ENCODE measurements at places on chromosomes 3 and 15.

GRCh38 chr15:67103432-67103831 is 38.0 kb downstream of the SMAD3 start:
- no peak for DNase-seq

GRCh38 chr15:25862472-25863110 is 536 bp downstream of the ATP10A start:
- peak; percentile 56 for DNase-seq

- DNase-seq: no peak
Observed at GRCh38 chr3:177123822-177124221, 73.5 kb downstream of the TBL1XR1 start.

DNA sequence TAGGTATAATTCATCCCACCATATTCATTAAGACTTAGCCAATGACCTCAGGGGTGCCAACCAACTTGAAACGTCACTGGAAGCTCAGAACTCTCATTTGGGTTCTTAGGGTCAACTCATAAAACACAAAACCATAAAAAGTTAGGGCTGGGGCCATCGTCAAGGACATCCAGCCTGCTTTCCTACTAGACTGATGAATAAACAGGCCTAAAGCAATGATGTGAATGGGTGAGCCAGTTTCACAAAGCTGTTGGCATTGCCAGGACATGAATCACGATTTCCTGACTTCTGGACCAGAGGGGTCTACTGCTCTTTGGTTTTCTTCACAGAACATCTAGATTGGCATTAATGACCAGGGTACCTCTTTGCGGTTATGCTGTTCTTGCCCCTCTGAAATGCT is 64.7 kb downstream of the EOMES start:
- DNase-seq: no peak

GRCh38 chr3:187808527-187808895 is 63.2 kb upstream of the BCL6 start:
- no peak for DNase-seq

- DNase-seq: no peak
Observed at GRCh38 chr3:38827791-38828190, 11.8 kb upstream of the SCN10A start.

DNA sequence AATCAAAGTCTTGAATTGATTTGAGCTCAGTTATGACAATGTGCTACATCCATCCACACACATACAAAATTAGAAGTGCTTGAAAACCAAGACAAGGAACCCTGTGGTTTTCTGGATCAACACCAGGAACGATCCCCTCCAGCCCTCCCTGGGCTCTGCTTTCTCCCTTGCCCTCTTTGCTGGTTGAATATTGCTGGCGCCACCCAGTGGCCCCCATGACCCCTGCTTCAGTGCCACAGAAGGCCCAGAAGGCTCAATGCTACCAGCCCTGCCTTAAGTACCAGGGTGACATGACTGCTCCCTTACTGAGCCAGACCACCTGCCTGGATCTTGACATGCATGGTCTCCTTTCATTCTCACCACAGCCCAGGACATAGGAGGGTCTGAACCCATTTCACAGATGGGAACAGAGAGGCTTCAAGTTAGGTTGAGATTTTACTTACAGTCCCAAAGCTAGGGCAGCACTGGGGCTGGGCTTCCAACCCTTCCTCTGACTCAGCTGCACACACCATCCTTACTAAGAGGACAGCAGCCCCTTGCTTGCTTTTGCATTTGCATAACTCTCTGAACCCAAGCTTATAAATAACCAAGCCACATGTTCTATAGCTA is 15.0 kb downstream of the IL12A start:
- DNase-seq: no peak

DNA sequence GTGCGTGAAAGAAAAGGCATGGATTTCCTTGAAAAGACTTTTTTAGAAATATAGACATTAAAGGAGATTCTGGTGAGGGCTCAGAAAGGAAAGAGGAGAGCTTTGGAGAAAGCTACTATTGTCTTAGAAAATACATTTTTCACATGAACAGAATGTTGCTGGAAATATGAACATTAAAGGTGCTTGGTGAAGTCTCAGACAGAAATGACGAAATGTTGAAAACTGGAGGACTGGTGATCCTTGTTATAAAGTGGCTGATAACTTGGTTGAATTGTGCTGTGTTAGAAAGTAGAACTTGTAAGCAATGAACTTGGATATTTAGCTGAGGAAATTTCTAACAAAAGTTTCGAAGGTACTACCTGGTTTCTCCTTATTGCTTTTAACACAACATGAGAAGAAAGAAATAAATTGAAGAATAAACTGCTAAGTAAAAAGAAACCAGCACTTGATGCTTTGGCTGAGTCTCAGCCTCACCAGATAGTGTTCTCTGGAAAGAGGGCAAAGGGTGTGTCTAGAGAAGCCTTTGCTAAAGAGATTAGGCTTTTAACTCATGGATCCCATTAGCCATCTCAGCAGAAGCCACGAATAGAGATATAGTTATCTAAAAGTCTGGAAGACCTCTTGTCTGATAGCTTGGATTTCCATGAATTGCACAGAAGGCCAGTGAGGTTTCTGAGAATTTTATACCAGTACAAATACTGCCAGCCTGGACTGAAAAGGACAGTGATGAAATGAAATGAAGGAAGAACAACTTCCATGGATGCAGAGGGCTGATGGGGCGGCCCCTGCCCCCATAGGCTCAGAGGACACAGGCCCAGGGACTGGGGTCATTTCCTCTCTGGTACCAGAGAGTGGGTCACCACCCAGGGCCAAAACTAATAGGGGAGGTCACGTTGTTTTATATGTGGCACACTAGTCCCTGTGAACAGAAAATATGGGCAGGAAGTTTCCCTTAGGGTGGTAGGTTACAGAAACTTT is 91.5 kb downstream of the RPL22L1 start:
- no peak for DNase-seq

- DNase-seq: no peak
Observed at GRCh38 chr3:186241910-186242821, 119.9 kb downstream of the DGKG start.

- no peak for DNase-seq
Observed at GRCh38 chr15:58235961-58236360, 97.8 kb downstream of the AQP9 start.

GRCh38 chr3:60065227-60065868 is 1015.5 kb upstream of the CFAP20DC start:
- no peak for DNase-seq

DNA sequence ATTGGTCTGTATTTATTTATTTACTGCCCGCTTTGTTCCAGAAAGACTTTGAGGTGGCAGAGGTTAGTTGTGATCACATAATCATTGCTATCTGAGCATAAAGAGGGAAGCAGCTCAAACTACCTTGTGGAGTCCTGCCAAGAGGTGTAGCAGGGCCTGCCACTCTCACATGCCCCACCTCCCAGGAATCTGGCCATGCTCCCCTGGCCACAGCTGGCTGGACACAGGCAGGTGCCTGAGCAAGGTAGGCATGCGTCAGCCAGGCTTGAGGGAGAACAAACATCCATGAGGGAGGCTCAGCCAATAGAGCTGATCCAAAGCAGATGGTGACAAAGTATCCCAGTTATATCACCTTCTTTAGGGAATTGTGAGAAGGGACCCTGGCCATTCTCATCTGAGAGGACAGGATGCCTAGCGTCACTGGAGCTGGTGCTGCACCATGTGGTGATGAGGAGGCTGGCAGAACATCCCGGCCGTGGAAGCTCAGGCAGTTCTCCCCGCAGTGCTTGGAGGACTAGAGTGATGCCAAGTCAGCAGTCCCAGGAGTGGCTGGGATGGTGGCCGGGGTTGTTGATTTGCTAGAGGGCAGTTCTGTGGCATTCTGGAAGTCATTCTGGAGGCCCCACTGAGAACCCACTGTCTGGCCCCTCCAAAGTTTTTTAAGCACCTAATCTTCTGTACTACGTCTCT is 6.8 kb upstream of the POLG start:
- no peak for DNase-seq

- DNase-seq: no peak
Observed at GRCh38 chr15:38174691-38175090, 77.9 kb upstream of the SPRED1 start.

DNA sequence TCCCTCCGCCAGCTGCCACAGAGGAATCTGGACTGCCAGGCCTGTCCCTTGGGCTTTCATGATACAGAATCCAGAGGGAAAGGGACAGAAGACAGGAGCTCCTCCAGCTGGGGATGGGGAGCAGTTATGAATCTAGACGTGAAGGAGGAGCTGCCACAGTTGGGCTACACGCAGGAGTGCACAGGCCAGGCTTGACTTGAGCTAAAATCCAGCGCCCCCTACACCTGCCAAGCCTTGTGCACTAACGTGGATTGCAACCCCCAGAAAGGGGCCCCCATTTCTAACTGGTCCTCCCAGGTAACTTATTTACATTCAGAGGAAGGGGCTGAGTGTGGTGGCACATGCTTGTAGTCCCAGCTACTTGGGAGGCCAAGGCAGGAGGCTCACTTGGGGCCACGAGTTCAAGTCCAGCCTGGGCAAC is 14.3 kb downstream of the KLHL6 start:
- DNase-seq: no peak

GRCh38 chr15:40554161-40554525 is 10.7 kb downstream of the CCDC32 start:
- no peak for DNase-seq

DNA sequence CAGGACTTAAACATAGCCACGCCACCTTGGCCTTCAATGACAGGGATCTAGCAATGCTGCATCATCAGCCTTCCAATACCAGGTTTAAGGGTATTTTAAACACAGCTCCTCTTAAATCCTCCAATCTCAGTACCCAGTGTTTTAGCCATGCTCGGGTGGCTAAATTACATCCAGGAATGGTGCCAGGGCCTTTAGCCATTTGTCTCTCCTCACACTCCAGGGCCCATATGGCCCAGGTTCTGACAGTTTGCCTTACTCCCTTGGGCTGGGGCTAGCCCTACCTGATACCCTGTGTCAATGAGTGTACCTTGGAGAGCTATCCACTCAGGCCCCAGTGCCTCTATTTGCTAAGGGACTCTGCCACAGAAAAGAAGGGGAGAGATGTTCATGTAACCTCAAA is 29.4 kb downstream of the ZNF589 start:
- no peak for DNase-seq

DNA sequence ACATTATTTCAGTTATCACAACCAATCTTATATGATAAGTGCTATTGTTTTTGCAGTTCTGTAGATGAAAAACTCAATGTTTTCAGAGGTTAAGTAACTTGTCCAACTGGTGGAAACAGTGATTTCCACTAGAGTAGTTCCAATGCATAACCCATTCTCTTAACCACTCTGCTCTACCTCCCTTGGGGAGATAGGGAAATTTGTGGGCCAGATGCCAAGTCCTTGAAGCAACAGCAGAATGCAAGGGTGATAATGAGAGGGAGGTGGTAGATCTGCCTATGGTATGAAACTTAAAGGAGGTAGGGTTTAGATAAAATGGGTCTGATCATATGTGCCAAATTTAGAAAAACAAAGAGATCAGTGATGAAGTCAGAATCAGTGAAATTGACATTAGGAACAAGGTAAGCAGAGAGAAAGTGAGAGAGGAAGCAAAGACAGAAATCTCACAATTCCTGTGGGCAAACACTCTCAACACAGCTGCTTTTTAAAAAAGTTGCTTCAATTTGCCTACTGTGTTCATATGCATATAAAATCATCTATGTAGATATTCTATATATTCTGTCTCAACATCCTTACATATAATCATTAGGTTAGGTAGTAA is 50.5 kb upstream of the UBP1 start:
- DNase-seq: no peak

DNA sequence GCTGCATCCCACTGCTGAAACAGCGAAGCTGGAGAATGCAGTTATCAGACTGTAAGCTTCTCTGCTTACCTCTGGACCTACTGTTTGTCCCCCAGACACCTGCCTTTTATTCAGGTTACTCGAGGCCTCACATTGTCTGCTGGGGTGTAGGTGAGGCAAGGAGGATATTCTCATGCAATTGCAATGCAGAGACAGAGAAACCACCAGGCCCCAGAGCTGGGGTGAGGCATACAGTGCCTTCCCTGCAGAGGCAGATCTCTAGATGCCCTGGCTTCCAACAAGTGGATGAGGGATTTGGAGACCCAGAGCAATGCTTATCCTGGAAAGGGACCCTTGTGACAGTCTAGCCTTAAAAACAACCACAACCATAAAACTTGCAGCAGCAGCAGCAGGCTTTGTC is 263.4 kb upstream of the ST8SIA2 start:
- no peak for DNase-seq

- no peak for DNase-seq
Observed at GRCh38 chr3:125245521-125245920, 33.0 kb upstream of the SLC12A8 start.

- no peak for DNase-seq
Observed at GRCh38 chr3:120552184-120553172, 43.7 kb upstream of the NDUFB4 start.

DNA sequence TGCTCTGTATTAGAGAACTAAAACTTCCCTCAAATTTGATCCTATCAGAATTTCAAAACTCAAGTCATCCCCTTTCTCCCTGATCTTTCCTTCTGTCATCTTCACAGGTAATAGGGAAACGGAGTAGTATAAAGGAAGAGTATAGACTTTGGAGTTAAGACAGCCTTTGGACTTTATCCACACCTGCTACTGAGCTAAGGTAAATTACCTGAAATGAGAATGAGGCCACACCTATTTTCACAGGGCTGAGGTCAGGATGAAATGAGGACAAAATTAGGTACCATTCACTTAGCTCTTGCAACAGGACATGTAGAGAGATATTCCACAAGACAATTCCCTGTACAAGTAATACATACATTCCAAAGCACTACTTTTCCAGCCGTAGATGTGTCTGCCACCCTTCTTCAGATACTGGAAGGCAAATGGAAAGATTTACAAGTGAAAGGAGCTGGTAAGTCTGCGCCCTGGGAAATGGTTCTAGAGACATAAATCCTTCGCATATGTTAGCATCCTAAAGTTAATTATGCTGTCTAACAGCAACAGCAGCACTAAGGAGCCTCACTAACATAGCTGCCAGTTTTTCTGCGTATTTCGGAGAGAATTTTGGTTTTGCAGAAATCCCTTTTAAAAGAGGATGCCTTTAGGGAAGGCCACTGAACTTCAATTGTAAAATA is 461.8 kb downstream of the SHQ1 start:
- DNase-seq: no peak

DNA sequence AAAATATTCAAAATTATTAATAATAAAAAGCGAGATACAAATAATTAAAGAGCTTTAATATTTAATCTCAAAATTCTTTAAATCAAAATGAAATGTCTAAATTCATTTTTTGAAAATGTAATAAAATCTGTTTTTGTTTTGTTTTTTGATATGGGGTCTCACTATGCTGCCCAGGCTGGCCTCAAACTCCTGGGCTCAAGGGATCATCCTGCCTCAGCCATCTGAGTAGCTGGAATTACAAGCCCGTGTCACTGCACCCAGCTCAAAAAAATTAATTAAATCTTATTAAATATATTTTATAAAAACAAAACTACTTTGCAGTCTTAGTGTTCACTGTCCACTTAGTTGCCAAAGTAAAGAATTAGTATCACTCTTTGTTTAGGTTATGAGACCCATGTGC is 38.4 kb downstream of the FAH start:
- no peak for DNase-seq

DNA sequence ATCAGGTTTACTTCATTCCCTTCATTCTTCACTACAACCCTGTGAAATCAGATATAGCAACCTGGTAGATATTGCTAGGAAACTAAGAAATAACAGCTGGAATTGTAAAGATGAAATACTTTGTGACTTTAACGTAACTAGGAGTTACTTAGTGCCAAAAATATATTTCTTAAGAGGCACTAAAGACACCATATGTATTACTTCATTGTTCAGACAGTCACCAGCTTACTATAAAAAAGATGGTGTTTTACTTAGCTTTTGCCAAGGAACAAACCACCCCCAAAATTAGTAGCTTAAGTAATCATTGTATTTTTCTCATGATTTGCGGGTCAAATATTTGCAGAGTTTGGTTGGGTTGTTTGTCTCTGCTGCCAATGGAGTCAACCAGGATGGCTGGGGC is 62.5 kb downstream of the PROS1 start:
- DNase-seq: no peak

GRCh38 chr15:46622851-46623250 is 988.0 kb downstream of the SQOR start:
- DNase-seq: no peak
